GM20000 (cell line): ENCODE measurements at places on chromosomes 11 and 22.

DNA sequence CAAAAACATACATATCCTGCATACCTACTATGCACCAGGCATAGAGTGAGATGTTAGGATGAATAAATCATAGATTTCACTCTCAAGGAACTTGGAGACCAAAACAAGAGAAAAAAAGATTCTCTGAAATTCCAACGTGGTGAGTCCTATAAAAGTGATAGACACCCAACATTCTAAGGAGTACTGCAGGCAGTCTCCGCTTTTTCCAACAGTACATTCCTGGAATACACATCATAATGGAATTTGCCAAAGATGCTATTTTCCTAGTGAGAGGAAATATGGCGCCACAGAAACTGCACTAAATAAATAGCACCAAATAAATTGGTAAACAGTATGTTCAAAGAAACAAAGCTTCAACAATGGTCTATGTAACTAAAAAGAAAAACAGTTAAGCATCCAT, 6.0 kb downstream of the TMEM123 start:
- DNase-seq = no peak

DNA sequence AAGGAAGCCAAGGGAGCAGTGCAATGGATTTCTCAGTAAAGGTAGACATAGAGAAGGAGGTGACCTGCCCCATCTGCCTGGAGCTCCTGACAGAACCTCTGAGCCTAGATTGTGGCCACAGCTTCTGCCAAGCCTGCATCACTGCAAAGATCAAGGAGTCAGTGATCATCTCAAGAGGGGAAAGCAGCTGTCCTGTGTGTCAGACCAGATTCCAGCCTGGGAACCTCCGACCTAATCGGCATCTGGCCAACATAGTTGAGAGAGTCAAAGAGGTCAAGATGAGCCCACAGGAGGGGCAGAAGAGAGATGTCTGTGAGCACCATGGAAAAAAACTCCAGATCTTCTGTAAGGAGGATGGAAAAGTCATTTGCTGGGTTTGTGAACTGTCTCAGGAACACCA, 6.6 kb downstream of the TRIM22 start:
- no peak for DNase-seq

- DNase-seq = peak; percentile 15
These were observed at the start of gene KCNA4 for GRCh38 chr11:30016588-30017363. Gene KCNA4, minus strand, starts transcription at chr11:30017030. Its CDS starts 4,352 bp downstream, at chr11:30012678.

- DNase-seq = no peak
These were observed 88.6 kb downstream of the TEAD1 start for GRCh38 chr11:12762696-12763324.

DNA sequence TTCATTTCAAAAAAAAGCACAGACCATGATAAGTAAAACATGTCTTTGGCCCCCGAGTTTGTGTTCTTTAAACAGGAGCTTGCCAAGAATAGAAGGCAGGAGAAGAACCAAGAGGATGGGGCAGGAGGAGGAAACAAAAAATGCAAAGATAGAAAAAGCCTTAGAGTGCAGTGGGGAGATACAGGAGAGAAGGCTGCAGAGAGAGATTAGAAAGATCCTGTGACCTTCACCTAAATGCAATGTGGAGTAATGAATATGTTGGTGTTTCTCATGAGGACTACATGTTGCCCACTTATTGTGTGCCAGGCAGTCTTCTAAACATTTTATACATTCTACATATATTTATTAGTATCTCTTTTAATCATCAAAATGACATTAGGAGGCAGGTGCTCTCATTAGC, 2.3 kb upstream of the APLNR start:
- DNase-seq = no peak
